GM06990 (cell line): ENCODE measurements at places on chromosomes 11 and 22.

DNA sequence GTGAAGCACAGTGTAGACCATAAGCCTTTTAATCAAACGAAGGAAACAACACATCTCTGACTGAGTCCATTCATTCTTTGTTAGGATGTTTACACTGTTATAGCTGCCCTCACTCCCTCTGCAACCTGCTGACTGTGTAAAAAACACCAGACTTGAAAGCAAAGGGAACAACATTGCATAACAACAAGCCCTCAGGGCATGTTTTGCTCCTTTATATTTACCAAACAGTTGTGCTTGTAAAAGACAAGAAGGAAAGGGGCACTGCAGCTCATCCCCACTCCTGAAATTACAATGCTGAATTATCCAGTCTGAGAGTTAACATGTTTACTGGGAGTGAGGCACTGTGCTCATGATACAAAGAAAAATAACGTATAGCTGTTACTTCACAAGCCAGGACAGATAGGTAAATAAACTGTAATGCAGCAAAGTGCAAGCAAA lies 46.4 kb downstream of the RAB30 start:
- no peak for DNase-seq

- no peak for DNase-seq
Observed at GRCh38 chr11:78676026-78676557, 101.4 kb upstream of the NARS2 start.

DNA sequence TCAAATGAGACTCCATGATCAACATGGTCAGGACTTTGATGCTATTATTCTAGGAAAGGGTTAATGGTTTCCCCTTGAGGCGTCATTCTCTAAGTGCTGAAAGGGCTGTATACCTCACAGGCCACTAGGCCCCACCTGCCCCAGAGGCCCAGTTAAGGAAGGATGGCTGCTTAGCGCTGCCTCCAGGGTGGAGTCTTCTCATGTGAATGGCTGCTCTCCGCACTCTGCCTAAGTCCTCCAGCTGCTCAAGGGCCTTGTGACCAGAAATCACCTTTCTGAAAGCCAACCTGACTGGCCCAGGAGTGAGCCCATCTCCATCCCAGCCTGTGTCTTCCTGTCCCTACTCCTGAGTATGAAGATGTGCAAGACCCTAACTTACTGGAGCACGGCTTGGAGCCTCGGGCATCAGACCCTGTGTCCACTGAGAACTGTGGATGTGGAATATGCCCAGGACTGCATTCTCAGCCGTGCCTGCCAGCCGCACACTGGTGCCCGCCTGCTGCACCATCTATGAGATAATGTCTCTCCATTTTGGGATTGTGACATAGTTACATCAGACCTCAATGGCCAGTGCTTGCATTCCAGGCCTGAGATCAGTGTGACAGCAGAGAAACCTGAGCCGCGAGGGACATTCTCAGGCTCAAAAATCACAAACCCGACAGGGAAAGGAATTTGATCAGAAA lies 51.0 kb downstream of the SNX19 start:
- DNase-seq = no peak

- no peak for DNase-seq
Observed at GRCh38 chr11:1487851-1488574, 1.4 kb upstream of the MOB2 start.

GRCh38 chr11:75793966-75794365 lies 21.0 kb upstream of the UVRAG start:
- no peak for DNase-seq

- DNase-seq = no peak
Observed at GRCh38 chr11:64400102-64400501, 41.1 kb downstream of the RPS6KA4 start.
